Umbilical cord (tissue), 2 donors: ENCODE measurements at places on chromosomes 12 and 14.
A peak's percentile ranks its signal among the peaks of the same experiment; 100 is the strongest.

GRCh38 chr12:88237954-88238353, 95.8 kb downstream of the TMTC3 start:
- DNase-seq = no peak

- no peak for DNase-seq
Measured at GRCh38 chr14:35161231-35161630, 38.9 kb downstream of the PRORP start.

GRCh38 chr12:109760930-109761921, 47.6 kb downstream of the FAM222A start:
- DNase-seq = no peak

DNA sequence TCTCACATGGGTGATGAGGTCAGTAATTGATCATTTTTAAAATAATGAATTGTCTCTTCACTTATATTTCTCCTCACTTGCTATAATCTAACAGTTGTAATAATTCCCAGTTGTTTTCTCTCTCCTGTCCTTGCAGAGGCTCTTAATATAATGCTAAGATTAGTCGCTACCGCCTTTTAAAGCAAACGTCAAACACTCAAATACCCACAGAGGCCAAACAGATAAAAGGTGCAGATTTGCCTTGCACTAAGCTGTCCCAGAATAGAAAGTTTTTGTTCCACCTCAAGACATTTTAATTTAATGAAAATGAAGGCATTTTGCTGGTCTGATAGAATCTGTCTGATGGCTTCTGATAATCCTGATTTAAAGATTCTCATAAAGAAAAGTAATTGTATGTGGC, 159.0 kb downstream of the KICS2 start:
- DNase-seq = no peak

GRCh38 chr12:49539406-49540228, 787 bp downstream of the KCNH3 start:
- no peak for DNase-seq

DNA sequence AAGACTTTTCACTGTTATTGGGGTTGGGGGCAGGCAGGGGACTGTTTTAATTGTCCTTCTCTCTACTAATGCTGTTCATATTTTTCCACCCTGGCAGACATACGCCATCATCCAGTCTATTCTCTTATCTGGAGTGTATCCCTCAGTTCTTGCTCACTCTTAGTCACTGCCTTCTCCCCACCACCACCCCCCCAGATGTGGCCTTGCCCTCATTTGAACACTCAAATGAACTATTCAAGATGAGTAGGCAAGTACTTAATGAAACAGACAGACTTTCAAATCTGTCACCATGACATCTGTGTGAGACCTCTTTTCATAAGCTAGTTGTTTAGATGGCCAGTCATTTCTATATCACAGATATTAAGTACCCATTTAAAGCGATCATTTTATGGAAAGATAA, 10.1 kb downstream of the NUDT4 start:
- DNase-seq = no peak

DNA sequence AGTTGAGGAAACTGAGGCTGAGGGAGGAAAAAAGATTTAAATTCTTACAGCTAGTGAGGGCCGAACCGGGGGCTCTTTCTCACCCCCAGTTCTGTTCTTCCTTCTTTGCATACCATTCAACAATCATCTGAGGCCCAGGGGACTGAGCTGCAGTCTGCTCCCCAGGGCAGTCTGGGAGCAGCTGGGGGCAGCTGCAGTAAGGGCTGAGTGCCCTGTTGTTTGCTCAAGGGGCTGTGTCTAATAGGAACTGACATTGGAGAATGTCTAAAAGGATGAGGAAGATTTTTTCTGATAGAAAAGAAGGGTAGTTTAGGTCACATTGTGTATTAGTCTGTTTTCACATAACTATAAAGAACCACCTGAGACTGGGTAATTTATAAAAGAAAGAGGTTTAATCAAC, 42.2 kb downstream of the SLC17A8 start:
- DNase-seq = no peak

- DNase-seq = no peak
Measured at GRCh38 chr14:94366146-94366915, 22.1 kb downstream of the SERPINA1 start.

GRCh38 chr14:76228138-76228537, 76.4 kb downstream of the GPATCH2L start:
- no peak for DNase-seq

GRCh38 chr14:85247071-85247470, 282.9 kb upstream of the FLRT2 start:
- no peak for DNase-seq

GRCh38 chr12:69001251-69001650, 68.3 kb upstream of the CPM start:
- no peak for DNase-seq

GRCh38 chr14:71487941-71488340, 444.3 kb upstream of the RGS6 start:
- DNase-seq = peak; percentile 28

- no peak for DNase-seq
Measured at GRCh38 chr12:47833591-47834012, 13.9 kb upstream of the HDAC7 start.

GRCh38 chr12:107567876-107568619, 117.6 kb upstream of the PWP1 start:
- no peak for DNase-seq

DNA sequence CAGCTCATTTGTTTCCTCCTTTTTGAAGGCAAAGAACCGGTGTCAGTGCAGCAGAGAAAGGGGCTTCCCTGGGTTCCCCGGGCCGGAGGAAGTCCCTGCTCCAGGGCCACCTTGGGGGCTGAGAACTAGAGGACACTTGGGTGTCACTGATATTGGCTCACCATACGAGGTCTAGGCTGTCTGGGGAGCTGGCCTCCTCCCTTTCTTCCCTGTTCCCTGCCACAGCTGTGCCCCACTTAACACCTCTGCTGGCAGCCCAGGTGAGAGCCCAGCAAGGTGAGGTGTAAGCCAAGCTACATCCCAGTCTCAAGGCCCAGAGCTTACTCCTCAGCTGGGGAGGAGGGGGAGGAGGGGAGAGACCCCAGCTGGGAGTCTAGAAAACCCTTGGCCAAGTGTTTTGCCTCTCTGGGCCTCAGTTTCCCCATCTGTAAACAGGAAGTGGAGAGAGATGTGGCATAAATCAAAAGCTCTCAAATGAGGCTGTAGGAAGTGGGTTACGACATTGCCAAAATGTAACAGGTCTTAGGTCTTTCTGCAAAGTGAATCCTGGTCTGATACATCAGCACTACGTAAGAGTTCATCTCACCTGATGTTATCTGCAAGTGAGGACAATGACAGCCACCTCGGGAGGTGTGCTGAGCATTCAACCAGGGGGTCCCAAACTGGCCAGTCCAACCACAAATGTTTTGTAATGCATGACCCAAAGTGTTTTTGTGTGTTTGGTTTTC, 25.5 kb downstream of the RASAL1 start:
- no peak for DNase-seq

- DNase-seq = peak; percentile 14
Measured at GRCh38 chr12:131047789-131048610, 94.3 kb downstream of the ADGRD1 start.

GRCh38 chr12:123938679-123939480, 33.8 kb downstream of the CCDC92 start:
- DNase-seq = peak; percentile 47

- DNase-seq = no peak
Measured at GRCh38 chr12:52210186-52210924, 18.5 kb upstream of the KRT80 start.

DNA sequence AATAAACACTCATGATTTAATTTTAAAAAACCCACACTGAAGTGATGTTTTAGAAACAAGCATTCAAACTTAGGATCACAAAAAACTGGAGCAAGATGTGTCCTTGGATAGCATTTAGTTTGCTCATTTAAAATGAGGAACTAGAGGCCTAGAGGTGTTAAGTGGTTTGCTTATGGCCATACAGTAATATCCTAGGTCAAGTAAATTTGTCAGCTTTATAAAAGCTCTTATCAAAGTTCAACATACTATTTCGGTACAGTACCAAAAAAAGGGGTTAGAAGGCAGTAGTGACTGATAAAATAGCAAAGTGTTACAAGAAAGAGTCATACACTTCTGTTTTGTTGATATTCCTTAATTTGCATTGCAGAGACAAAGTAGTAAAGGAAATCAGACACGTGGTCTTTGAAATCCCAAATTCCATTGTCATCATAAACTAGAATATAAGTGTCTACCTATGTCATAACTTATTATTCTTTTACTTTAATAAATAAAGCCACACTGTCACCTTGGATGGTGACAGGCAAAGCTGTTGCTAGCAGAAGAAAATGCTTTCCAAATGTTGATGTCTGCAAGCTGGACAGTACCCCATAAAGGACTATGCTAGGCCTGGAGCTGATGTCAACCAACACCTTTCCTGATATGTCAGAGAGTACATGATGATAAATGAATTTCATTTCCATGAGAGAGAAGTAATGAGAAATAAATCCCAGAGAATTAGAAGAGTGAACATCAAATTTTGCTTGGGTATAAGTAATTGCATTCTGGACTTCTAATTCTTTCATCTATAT, 17.6 kb upstream of the SRP54 start:
- DNase-seq = no peak

DNA sequence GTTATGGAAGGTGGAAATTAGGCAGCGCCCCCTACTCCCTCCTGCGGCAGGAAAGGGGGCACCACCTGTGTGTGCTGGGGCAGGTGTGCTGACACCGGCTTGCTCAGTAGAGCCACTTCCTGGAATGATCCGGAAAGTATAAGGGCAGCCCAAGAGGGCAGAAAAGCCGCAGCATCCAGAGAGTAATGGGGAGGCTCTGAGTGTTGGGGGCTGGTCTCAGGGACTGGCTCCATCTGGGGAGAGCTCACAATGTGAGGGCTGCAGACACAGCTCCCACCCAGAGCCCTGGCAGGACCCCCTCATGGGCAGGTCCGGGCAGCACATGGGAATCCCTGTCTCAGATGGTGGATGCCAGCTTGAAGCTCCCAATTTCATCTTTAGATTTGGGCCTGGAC, 187.6 kb upstream of the C14orf180 start:
- DNase-seq = no peak

DNA sequence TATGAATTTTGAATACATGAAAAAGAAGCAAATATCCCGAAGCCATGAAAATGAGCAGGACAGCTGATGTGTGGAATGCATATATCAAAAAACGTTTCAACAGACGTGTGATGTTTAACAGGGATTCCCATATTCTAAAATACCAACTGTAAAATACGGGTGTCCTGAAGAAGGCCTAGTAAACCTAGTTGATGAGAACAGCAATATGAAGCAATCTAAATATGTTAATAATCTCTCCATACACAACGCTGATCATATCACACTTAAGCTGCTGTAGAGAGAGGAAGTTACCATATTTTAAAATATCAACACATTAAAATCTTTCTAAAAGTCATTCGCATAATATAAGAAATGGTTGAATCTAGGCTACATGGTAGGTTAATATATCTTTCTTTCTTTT, 317.5 kb downstream of the PPFIA2 start:
- DNase-seq = no peak

DNA sequence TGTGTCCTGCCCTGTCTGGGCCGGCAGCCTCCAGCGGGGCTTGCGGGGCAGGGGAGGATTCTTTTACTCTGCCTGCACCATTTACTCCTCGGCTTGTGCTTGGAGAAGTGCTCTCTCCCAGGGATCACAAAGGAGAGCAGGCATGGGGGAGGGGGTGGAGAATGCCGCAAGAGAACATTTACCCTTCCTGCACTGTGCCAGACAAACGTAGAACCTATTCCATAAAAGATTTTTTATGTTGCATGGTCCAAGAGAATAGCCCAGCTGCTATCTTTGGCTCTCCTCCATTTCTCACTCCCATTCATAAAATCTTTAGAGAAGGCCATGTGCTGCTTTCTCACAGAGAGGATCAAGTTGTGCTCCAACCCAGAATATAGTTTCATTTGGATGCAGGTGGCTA, 159.4 kb downstream of the SPTSSA start:
- peak; percentile 84 for DNase-seq

GRCh38 chr12:104669089-104669721, 212.5 kb downstream of the CHST11 start:
- DNase-seq = peak; percentile 61

DNA sequence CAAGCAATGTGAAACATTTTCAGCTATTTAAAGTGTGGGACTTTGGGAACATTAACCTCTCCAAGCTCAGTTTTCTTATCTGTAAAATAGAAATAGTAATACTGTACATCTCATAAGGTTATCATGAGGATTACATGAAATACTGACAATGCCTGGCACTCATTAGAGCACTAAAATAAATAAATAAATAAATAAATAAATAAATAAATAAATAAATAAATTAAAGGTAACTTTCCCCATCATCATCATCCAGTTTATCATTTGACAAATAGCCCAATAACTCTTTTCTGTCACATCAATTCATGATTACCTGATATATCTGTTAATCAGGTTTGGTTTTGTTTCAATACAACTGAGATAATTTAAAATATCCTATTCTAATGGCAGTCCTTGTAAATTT, 48.5 kb downstream of the EFCAB11 start:
- no peak for DNase-seq

DNA sequence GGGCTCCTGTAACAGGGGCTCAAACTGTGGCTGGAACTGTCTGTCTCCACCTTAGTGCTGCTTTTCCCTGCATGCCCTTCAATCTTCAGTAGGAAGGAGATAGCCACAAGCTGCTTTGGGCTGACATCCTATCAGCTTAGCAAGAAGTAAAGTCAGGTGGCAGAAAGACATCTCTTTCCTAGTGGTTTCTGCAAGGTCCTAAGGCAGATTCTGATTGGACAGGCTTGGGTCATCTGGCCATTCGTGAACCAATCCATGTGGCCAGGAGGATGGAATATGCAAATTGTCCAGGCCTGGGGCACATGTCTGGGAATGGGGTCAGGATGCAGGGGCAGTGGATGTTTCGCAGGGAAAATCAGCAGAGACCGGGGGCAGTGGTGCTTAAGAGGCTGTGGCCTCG, 5.2 kb downstream of the RITA1 start:
- DNase-seq = peak; percentile 24

- no peak for DNase-seq
Measured at GRCh38 chr12:101297661-101298060, 17.8 kb downstream of the UTP20 start.

DNA sequence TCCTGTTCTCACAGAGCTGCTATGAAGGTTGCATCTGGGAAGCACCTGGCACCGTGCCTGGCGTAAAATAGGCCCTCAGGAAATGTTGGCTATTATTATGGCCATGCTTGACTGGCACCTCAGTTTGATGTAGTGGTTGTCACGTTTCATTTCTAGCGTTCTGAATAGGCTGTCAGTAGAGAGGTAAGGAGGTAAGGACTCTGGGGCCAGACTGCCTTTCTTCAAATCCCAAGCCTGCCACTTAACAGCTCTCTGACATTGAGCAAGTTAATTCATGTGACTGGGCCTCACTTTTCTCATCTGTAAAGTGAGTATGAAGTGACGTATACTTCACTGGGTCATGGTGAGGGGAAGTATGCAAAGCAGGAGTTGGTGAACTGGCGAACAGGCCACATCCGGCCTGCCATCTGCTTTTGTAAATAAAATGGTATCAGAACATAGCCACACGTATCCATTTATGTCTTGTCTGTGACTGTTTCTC, 196.2 kb downstream of the CACNA1C start:
- DNase-seq = no peak

- no peak for DNase-seq
Measured at GRCh38 chr12:123741937-123742572, 20.0 kb upstream of the DNAH10 start.
